ENCODE measurements at places on chromosomes 7 and 10.

DNA sequence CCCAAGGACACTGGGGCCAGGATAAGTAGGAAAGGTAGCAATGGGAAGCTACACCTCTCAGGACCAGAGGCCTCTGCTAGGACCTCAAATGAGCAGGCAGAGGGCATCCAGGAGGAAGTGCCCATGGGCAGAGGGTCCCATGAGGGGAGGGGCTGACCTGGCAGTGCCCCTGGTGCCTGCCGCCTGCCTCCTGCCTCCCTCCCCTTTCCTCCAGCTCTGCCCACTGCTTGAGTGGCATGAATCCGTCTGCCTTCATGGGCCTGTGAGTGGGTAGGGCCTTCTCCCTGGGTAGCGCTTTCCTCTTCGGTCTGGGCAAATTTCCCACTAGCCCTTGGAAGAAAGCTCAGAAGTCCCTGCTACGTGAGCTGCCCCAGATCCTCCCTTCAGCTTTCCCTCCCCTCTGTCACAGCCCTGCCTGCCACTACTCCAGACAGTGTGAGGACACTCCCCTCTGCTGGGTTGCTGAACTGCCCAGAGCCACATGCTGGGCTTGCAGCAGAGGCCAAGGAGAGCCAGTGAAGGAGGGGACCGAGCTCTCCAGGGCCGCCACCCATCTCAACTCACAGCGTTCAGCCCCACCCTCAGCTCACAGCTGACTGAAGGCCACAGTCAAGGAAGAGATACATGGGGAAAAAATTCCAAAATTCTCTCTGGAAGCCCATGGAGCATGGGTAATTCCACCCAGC is 141.4 kb downstream of the ARHGAP22 start:
- DNase-seq: no peak

DNA sequence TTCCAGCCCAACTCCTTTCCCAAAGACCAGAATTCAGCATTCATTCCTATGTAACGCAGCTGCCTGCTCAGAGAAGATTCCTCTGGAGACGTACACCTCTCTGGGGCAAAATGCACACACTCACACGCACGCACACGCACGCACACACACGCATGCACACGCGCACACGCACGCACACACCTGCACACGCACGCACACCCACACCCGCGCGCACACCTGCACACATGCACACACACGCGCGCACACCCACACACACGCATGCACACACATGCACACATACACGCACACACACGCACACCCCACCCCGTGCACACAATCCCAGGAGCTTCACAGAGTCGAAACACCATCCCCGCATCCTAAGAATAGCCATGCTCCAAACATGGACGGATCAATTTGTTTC is 13.0 kb downstream of the MMD2 start:
- no peak for DNase-seq

DNA sequence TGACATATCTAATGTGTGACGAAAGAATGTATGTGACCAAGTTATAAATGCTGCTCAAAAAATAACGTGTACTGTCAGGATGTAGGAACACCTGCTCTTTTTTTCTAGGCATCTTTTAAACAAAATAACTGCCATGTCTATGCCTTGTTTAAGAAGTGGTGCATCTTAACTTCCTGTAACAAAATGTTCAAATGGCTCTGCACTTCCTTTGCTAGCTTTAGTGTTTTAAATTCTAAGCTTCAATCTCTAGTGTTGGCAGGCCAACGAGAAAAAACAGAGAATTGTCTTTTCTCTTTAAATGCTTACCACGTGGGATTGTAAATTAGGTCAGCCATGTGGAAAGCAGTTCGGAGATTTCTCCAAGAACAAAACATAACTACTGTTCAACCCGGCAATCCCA is 14.6 kb upstream of the PDSS1 start:
- no peak for DNase-seq

DNA sequence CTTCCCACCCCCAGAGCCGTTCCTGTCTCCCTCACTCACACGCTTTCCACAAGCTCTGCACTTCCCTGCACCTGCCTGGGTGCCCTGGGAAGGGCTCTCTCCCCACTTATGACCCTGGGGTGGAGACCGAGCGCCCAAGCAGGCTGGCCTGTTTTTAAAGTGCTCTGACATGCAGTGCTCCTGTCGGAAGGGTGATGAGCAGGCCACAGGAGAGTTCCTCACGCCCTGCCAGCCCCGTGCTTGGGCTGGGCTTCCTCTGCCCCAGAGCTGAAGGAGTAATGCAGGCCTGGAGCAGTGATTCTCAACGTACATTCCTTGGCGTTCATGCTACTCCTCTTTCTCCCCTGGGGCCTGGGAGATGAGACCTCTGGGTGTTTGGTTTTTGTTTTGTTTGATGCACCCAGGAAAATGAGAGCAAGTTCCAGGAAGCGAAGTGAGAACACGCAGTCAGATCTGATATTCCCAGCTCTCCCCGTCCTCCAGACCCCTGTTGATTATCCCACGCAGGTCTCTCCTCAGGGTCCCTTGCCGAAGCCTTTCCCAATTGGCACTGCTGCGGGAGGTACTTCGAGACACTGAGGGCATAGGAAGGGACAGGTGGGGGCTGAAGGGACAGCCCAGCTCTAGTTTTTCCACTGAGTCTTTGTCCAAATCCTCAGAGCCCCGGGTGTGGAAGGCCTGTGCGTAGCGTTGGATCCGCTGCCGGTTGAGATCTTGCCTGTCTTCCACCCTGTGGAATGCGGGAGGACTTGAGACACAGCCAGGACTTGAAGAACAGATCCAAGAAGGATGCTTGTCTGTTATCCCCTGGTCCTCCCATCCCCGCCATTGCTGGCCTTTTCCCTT is 14.1 kb downstream of the TRPV6 start:
- DNase-seq: no peak

- no peak for DNase-seq
These were observed 3.3 kb downstream of the NPS start for GRCh38 chr10:127552446-127552845.

DNA sequence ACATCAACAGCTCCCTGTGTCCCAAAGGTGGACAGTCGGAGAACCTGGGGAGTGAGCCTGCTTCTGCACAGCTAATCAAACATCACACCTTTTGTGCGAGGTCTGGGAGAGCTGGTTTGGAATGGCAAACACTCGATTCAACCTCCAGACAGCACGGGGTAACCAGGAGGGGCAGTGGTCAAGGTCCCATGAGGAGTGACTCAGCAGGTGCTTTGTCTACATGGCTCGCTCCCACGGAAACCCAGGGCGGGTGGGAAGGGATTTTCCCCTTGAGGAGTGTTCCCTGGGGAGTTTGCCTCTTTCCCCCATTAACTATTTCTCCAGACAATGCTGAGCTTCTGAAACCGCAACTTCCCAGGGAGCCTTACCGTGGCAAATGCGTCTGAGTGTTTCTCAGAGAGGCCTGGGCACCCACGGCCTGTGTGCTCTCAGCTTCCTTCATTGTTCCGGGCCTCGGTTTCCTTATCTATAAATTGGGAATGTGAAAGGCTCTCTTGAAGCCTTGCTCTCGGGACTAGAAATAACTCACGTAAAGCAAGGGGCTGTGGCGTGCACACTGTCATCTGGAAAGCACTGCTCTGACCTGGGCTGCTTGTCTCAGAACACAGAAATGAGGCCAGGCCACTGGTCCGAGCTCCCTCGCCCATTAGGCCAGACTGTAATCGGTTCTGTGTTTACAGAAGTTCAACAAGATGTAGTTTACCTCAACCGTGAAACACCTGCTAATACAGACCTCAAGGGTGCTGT is 14.0 kb upstream of the GTPBP4 start:
- DNase-seq: no peak

DNA sequence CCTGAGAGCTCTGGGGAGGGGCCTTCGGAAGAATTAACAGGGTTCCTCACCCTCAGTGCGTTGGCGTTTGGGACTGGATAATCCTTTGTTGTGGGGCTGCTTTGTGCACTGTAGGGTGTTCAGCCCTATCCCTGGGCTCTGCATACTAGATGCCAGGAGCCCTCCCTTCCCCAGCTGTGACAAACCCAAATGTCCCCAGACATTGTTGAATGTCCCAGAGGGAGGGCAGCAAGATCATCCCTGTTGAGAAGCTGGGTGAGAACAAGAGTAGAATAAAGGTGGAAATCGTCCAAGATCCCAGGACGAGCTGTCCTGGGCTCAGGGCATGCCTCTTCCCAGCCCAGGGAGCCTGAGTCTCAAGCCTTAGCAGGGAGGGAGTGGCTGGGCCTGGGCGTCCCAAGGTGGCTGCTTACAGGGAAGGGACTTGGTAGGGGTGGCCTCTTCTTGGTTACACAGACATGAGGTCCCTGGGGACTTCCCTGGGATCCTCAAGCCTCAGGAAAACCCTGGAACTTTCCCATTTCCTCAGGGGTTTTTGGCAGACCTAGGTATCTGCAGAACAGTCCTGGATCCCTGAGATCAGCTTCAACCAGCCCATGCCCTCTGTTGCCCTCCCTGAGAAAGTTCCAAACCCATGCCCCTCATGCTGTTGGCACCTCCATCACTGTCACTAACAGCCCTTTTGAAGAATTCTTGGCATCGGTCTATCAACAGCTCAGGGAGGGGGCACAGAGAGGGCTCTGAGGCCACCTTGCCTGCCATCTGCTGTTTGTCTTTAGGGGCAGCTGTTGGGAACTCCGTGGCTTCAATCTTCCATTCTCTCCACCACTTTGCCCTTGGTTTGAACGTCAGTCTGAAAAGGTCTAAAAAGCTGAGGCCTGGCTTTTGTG is 53.7 kb downstream of the GOLGA7B start:
- no peak for DNase-seq

GRCh38 chr10:93456480-93456879 is 25.7 kb downstream of the MYOF start:
- DNase-seq: no peak

DNA sequence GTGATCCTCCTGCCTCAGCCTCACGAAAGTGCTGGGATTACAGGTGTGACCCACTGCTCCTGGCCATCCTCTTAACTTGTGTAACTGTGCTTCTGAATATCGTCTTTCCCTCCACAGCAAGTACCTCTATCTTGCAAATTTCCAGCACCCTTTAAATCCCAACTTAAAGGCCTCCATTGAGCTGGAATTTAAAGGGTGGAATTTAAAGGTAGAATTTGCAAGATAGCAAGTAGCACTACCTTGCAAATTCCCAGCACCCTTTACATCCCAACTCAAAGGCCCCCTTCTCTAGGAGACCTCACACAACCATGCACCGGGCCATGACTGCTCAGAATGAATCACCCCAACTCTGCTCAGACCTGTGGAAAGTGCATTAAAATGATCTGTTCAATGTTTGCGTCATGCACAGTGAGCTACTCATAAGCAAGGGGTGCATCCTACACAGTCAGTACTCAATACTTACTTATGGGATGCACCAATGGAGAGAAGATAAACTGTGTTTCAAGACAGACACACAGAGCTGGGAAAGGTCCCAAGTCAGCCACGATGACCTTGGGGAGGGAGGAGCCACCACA is 17.8 kb upstream of the SDK1 start:
- no peak for DNase-seq

- DNase-seq: no peak
These were observed 44.6 kb upstream of the TSPAN13 start for GRCh38 chr7:16708980-16709379.

DNA sequence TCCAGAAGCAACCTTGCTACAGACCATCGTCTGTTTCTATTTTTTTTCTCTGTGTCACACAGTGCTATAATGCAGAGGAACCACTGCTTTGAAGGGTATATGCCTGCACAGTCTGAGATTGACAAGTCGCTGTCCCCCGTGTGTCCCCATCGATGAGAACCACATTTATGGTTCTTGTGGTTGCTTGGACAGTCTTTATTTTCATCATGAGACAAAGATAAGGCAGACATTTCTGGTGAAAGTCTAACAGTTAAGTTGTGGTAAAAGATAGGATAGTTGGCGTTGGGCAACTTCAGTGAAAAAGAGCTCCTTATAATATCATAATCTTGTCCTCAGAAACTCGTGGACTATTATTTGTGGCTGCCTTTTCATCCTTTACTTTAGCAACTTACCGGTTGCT is 6.3 kb upstream of the AKR1E2 start:
- DNase-seq: no peak

GRCh38 chr7:127794551-127794950 is 142.6 kb downstream of the SND1 start:
- no peak for DNase-seq

DNA sequence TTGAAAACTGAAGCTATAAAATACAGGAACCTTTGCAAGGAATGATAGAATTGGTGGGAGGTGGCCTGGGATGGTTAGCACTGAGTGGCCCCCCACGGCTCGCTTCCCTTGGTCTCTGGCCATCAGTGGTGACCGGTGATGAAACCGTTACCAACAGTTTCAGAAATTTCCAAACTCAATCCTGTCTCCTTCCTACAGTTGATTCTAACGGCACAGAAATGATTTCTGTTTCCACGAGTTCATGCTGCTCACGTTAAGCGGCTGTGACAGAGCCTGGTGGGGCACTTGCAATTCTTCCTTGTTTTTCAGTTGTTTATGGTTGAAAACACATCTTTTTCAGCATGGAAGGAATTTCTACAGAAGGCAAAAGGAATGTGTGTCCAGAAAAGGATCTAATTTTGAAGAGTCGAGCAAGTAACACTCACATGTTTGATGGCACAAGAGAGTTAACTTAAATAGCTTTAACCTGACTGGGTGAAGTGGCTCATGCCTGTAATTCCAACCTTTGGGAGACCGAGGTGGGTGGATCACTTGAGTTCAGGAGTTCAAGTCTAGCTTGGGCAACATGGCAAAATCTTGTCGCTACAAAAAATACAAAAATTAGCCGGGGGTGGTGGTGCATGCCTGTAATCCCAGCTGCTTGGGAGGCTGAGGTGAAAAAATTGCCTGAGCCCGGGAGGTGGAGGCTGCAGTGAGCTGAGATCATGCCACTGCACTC is 100.1 kb downstream of the DNAJB6 start:
- DNase-seq: no peak

GRCh38 chr10:73021050-73021449 is 66.4 kb upstream of the PLA2G12B start:
- no peak for DNase-seq

GRCh38 chr7:110502888-110503465 is 588.0 kb upstream of the LRRN3 start:
- DNase-seq: no peak

- DNase-seq: peak; percentile 63
These were observed 15.6 kb downstream of the PDAP1 start for GRCh38 chr7:99392659-99393354.

DNA sequence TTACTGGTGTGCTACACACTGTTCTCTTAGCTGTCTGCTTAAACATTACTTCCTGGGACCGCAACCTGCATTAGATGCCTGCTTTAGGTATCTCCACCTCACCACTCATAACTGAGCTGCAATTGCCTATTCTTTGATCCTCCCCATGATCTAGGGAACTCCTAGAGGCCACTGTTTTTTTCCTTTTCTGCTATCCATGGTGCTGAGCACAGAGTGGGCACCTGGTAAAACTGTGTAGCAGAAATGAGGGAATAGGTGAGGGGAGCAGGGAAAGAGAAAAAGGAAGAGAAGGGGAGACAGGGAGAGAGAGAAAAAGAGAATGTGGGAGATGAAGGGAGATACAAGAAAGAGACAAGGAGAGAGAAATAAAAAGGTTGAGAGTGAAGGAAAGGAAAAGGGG is 434.9 kb downstream of the ADRA2A start:
- DNase-seq: no peak

All from stimulated activated CD4-positive, alpha-beta T cell treated with anti-CD3 and anti-CD28 coated beads, TNF-alpha, amount 100 ng/mL, for 4 hours (primary cell).